Right cardiac atrium (tissue), 5 donors: ENCODE measurements at places on chromosomes 3 and 15.

- no peak for DNase-seq
These were observed 162.4 kb upstream of the ROBO1 start for GRCh38 chr3:79930196-79930595.

- DNase-seq, result no peak
These were observed 3.6 kb downstream of the TAGLN3 start for GRCh38 chr3:112002096-112002971.

GRCh38 chr3:445960-446359 is 249.4 kb downstream of the CHL1 start:
- no peak for DNase-seq

GRCh38 chr15:101351736-101352135 is 56.7 kb upstream of the SNRPA1 start:
- no peak for DNase-seq

DNA sequence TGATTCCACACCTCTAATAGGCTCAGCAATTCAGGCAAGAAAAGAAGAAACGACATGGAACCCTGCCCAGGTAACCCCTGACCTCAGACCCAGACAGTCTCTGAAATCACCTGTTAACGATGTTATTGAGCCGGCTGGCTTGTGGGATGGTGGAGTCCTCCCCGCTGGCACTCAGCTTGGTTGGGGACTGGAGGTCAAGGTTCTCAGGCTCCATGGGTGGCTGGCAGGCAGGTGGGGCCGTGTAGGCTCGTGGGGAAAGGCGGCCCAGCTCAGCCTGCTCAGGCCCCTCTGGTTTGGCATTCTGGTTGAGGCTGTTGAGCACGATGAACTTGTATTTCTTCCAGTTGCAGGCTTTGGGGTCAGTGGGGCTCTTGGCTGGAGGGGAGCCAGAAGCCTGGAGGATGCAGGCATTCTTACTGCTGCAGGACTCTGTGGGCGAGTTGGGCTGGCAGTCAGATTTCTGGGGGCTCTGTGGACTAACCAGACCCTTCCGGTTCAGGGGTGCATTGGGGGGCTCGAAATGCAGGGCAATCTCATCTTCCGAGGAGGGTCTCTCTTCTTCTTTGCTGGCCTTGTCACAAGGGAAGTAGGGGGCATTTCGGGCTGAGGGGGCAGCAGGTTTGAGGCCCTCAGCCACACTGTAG is 16.2 kb downstream of the BCL6 start:
- DNase-seq, result peak; percentile 55

- no peak for DNase-seq
These were observed 38.2 kb upstream of the FAM3D start for GRCh38 chr3:58704745-58705144.

DNA sequence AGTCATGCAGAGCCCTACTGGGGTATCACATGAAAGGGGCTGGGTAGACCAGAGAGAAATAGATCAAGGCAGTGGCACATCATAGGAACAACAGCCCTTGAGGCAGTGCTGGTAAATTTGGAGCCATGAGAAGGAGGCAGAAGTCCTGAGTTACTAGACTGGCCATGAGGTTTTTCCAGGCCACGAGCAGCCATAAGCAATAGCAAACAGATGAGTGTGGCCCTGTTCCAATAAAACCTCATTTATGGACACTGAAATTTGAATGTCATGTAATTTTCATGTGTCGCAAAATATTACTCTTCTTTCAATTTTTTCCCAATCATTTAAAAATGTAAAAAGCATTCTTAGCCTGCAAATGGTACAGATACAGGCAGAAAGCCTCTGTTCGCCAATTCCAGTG is 28.1 kb upstream of the LRRN1 start:
- no peak for DNase-seq

- no peak for DNase-seq
These were observed 39.3 kb upstream of the SLC22A13 start for GRCh38 chr3:38226273-38226672.

DNA sequence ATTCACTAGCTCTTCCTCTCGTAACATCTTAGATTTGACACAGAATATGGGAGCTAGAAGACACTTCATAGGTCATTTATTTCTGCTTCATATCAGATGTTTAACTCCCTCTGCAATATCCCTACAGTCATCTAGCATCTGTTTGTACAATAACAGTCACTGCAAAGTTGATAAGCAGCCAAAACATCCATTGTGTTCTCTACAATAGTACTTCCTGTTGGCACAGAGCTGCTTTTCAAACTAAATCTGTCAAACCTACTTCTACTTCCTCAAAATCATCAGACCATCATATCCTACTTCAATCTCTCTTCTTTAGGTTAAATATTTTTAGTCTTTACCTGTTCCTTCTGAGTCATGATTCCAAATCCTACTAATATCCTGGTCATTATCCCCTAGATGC is 233.2 kb downstream of the FGF12 start:
- no peak for DNase-seq

- DNase-seq, result no peak
These were observed 278.3 kb downstream of the LRTM1 start for GRCh38 chr3:54649551-54649950.

GRCh38 chr3:159766563-159767185 is 222.0 kb upstream of the IL12A start:
- DNase-seq, result no peak

DNA sequence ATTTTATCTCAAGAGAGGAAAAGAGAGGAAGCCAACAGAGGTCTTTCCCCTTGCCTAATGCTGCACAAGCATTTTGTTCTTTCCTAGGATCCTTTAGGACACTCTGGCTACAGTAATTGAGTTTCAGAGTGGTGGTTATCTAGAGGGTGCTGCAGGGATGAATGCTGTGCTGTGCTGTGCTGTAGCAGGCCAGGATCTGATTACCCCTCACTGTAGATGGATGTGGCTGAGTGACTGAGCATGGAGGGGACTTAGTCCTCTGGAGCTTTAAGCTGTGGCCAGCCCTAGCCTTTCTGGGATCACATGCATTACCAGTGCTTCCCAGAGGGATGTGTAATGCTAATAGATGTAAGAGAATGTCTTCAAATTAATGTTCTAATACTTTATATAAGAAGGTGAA is 94.8 kb downstream of the SLC9A9 start:
- DNase-seq, result no peak

GRCh38 chr3:69764861-69765260 is 25.6 kb downstream of the MITF start:
- DNase-seq, result no peak

DNA sequence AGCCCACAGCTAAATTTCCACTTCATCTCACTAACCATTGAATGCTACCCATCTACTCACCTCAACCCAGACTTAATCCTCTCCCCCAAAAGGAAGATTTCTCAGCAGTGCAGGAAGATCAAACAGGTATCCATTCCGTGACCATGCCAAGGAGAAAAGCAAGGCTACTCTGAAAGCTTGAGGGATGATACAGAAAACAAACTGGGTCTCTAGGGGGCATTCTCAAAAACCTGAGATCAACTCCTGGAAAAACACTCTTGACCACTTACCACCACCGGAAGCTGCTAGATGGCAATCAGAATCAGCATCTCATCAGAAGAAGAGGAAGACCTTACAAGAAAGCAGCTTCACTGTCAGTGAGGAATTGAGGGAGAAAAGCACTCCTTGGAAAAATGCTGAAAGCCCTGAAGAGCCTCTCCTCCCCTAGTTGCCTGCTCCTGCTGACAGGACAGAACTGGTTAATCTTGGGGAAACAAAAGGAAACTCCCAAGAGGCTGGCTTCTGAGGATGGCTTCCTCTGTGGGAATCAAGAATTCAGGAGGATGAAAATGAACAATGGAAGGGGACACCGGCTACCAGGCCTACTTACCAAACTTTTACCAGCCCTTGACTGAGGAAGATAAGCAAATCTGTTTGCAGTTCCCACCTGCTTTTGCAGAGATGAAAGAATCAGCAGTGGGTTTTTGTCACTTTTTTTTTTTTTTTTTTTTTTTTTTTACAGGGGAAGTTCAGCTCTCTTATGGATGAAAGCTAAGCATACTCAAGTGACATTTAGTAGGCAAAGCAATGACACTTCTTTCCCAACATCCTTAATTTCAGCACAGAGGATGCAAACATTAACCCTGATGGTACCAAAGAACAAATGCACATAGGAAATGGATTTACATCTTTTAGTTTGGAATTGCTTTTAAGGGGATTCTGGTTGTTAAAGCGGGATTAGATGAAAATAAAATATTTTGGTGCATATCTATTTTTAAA is at the start of gene ATP8B4:
ATP8B4 (minus strand) TSS at position 171 of the 978 bp plus-strand sequence. CDS start 12,267 bp downstream, outside the sequence.
- DNase-seq, result no peak
